ENCODE measurements at places on chromosomes 7 and 10.

DNA sequence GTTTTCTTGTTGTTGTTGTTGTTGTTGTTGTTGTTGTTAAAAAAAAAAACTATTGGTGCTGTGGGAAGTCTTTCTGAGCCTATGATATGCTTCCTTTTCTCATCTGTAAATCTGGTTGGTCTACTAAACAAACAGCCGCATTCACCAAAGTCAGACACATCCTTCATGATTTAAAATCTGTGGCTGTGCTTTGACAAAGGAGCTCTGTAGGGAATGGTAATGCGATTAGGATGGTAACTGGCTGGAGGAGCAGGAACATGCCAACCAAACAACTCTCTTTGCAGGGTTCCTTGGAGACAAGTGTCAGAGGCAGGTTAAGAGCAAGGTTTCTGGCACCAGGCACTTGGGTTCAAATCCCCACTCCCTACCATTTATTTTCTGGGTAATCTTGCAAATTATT, 14.9 kb upstream of the SP4 start:
- DNase-seq, result no peak

- DNase-seq, result no peak
Observed at GRCh38 chr10:77351386-77351785, 286.2 kb downstream of the KCNMA1 start.

DNA sequence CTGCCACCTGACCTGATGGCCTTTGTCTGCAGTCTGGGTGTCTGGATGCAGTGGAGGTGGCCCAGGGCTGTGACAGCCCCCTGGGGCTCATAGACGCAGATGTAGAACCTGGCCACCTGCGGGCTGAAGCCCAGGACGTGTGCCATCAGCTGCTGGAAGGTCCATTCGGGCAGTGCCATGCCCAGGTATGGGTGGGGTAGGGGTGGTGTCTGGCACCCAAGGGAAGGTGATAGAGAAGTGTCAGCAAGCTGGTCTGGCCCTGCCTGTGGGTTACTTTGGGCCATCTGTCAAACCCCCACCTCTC, 6.1 kb upstream of the ZNF467 start:
- DNase-seq, result no peak

GRCh38 chr10:102777711-102778453, 34.1 kb downstream of the WBP1L start:
- no peak for DNase-seq

DNA sequence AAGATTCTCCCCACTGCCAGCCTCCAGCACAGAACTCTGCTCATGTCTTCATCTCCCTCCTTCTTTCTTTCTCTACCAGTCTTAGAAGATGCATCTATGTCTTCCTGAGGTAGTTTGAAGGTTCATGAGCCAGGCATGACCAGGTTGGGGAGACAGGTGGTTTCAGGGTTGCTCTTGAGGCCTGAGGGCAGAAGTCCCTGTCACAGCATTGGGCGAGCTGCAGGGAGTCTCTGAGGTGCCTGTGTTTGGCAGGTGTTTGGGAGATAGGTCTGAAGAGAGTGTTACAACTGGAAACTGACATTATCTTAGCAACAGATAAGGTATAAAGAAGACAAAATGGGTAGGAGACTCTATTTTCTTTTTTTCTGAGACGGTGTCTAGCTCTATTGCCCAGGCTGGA, 18.7 kb downstream of the PRSS2 start:
- DNase-seq, result no peak

GRCh38 chr10:70652761-70653657, 19.3 kb upstream of the ADAMTS14 start:
- DNase-seq, result no peak

- DNase-seq, result no peak
Observed at GRCh38 chr7:22663357-22663718, 63.7 kb upstream of the IL6 start.

- DNase-seq, result no peak
Observed at GRCh38 chr10:78543031-78543748, 509.5 kb downstream of the RPS24 start.

- no peak for DNase-seq
Observed at GRCh38 chr7:133091943-133092464, 10.1 kb upstream of the CHCHD3 start.

DNA sequence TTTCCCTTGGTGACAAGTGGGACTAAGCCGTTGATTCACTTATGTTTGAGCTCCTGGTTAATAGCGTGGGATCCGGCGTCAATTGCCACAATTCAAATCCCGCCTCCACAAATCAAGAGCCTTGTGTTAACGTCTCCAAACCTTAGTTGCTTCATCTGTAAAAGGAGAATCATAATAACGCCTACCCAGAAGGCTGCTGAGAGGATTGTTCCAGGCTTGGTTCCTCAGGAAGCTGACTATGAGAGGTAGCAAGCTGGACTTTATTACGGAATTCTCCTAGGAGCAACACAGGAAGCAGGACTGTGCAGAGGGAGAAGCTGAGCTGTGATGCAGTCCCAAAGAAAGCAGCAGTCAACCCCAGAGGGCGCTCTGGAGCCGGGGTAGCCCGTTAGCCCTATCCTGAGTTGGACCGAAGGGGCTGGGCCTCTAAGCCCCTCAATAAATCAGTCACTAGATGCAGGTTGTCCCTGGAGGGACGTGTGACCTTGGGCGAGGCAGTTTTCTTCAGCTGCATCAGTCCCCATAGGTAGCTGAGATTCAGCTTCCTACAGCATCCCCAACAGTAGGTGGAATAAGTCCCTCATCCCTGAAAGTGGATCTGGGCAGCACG, 6.9 kb upstream of the BAG3 start:
- DNase-seq, result no peak

GRCh38 chr7:152869677-152870051, 110.1 kb downstream of the ACTR3B start:
- DNase-seq, result no peak

GRCh38 chr10:49579621-49580020, 30.5 kb upstream of the SLC18A3 start:
- DNase-seq, result no peak

- no peak for DNase-seq
Observed at GRCh38 chr7:120941064-120941463, 9.5 kb upstream of the ING3 start.

DNA sequence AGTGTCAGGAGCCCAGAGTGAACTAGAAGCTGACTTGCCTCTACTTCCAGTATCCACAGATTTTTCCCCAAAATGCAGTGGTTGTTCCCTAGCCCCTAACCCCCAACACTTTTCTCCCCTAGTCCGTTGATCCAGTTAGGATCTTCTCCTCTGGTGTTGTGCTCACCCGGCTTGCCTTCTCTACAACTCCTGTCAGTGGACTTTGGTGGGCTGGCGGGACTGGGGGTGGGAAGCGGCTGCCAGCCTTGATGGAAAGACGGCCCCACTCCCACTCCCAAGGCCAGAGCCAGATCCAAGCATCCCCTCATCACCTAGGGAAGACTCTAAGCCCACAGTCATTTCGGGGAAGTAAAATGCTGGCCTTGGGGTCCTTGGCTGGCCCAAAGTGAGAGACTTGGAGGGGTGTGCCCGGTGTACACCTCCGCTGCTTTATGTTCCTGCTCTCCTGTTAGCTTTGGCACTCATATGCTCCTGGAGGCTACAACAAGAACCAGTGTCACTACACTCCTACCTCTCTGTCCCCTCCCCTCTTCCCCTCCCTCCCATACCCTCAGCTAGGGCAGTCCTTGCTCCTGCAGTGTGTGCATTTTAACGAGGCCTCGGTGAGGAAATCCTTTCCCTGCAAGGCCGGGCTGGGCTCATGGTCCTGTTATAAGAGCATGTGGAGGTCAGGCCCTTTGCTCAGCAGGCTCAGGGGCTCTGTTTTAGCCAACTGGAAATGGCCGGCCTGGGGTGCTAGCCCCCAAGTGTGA, 930 bp upstream of the HOXA10 start:
- no peak for DNase-seq

DNA sequence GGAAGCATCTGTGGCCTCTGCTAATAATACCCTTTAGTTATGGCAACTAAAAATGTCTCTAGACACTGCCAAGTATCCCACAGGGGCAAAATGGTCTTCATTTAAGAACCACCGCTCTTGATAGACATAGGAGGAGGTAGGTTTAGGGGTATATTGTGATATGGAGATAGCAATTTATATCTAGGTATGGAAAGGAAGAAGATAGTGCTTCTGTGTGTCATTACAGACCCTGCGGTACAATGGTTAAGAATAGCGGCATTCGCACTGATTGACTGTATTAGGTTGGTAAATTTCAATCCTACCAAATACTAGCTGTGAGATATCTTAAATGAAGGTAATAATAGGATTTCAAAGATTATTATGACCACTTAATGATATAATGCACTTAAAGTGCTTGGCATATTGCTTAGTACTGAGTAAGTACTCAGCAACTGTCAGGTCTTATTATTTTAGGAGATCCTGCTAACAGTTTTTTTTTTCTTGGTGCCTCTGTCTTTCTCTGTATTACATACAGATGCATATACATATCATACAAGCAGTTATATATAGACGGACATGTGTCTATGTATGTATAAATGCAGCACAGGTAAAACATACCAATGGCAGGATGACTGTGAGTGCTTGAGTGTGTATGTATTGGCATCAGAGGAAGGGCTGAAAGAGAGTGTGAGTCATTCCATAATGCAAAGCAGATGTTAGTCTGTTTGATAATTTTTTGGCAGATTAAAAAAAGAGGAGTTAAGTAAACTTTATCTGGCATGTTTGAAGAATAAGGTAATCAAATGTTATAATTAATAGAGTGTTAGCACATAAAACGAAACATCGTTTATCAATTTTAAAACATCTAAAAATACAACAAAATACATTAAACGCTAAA, 50.0 kb upstream of the ITGB8 start:
- no peak for DNase-seq

DNA sequence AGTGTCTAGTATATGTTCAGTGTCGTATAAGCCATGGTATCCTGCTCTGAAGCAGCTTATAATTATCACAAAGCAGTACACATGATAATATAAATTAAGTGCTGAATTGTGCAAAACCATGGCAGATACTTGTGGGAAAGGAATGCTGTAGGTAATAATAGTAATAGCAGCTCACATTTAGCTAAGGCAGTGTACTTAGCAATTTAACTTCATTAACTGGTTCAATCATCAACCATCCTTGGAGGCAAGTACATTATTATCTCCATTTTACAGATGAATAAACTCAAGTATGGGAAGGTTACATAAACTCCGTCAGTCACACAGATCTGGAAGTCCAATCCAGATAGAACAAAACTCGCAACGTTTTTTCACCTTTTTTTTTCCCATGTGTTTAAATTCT, 21.6 kb upstream of the RNF148 start:
- no peak for DNase-seq

- no peak for DNase-seq
Observed at GRCh38 chr10:43689618-43689954, 40.9 kb upstream of the ZNF32 start.

DNA sequence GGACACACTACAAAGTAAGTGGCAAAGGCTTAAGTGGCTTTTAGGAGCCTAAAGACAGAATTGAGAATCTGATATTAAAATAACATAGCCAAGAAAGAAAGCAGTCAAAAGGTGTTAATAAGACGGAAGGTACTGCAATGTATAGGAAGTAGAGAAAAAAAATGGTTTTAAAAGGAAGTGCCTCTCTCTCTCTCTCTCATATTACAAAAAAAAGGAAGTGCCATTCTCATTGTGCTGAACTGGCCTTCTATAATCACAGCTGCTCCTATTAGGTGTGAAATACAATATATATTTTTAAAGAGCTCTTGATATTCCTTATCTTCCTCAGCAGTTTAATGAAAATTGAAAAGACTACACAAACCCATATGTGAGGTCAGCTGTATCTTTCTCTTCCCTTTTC, 199.4 kb upstream of the NPVF start:
- no peak for DNase-seq

GRCh38 chr7:16649196-16649595, 3.2 kb downstream of the BZW2 start:
- DNase-seq, result no peak

DNA sequence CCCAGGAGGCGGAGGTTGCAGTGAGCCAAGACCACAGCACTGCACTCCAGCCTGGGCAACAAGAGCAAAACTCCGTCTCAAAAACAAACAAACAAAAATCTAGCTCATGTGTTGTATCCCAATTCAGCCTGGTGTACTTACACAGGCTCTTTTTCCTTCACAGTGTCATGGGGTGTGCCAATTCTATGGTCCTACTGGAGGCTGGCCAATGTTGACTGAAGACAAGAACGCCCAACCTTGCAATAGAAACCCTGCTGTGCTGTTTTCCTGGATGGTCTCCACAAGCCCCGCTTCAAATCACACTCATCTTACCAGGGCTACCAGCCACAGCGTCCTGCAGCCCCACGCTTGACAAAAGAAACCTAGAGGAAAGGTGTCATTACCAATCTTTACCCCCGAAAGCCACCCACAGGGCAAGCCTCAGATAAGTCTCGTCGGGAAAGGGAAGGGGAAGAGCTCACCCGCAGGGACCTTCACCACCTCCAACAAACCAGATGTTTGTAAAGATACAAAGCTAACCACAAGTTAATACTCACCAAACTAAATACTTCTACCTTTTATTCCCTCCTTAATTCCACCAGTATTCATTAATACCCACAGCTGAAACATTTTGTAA, 64.8 kb downstream of the TNS3 start:
- DNase-seq, result no peak

GRCh38 chr7:78253850-78254725, 455.5 kb downstream of the PHTF2 start:
- DNase-seq, result no peak

DNA sequence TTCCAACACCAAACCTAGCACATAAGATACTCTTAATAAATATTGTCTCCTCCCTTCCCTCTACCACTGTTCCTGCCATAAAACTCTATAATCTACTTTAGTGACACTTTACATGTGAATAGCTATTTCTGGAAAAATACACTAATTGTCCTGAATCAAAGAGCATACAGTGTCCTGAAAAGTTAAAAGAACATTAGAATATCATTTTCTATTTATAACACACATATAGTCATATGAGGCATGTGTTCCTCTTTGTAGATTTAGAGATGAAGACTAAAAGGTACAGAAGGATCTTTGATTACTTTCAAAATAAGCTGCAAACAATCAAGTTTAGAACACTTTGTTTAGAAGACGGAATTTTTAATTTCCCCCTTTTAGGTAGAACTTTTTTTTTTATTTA, 13.6 kb downstream of the NCOA4 start:
- DNase-seq, result no peak

GRCh38 chr7:149729586-149729982, 43.8 kb downstream of the ZNF467 start:
- DNase-seq, result no peak

- no peak for DNase-seq
Observed at GRCh38 chr10:129882291-129883010, 81.6 kb downstream of the EBF3 start.
